ENCODE measurements at places on chromosomes 5 and 9. TPM values are rescaled to one million over a fixed set of nuclear protein-coding genes. Genes with fewer than 3 reads are reported as not detected.

Gene DNM1
- 1.5 TPM for total RNA-seq

DNA sequence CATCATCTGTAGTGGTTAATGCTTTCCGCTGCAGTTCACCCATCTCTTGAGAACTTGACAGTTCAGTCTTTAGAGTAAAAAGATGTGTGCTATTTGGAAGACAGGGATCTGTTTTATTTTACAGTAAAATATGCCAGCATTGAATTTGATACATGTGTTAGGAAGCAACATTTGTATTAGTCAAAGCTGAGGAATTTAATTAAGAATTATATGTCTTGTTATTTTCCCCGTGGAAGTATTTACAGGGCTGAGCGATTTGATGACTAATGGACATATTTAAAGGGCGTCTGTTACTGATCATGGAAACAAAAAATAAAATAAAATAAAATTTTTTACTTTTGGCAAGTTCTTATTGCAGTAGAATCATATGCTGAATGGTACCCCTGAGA is 101.3 kb downstream of the PAM start:
- DNase-seq: no peak

Gene ELAVL2
- not detected for total RNA-seq

DNA sequence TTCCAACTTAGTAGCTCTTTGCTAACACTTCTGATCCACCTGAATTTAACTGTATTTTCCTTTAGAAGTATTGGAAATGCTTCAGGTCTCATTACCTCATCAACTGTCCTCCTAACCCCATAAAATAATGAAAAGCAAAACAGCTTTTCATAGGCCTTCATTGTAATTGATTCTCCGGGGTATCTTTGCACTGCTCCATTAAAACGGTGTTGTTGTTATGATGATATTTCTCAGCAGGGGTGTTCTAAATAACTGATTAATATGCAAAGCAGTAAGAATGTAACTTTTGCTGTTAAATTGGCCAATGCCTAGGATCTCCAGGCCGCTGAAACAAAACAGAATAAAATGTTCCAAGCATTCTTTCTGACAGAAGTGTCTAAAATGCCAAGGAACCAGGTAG is 1983.2 kb downstream of the EFNA5 start:
- DNase-seq: no peak

- no peak for DNase-seq
Measured at GRCh38 chr5:51961154-51961562, 577.9 kb downstream of the ISL1 start.

Gene ARPC5L
- 48.6 TPM for total RNA-seq

Gene ZNF366
- not detected for total RNA-seq

DNA sequence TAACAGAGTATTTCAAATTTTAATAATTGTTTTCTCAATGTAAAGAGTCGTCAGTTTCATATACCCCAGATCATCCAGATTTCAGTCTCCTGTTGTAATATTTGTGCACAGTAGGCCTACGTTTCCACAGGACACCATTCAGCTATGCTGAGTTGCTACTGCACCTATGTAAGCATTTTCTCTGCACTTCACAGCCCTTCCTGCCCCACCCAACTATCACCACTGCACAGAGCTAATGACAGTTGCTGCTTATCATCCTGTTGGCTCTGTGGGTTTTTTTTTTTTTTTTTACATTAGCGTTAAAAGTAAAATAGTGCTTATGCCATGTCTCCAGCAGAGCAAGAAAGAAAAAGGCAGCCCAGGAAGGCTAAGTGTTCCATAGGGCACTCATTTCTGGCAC is 5.9 kb upstream of the PRKACG start:
- peak; percentile 93 for DNase-seq

Gene FOXD1
- not detected for total RNA-seq

Gene MUSK
- not detected for total RNA-seq

DNA sequence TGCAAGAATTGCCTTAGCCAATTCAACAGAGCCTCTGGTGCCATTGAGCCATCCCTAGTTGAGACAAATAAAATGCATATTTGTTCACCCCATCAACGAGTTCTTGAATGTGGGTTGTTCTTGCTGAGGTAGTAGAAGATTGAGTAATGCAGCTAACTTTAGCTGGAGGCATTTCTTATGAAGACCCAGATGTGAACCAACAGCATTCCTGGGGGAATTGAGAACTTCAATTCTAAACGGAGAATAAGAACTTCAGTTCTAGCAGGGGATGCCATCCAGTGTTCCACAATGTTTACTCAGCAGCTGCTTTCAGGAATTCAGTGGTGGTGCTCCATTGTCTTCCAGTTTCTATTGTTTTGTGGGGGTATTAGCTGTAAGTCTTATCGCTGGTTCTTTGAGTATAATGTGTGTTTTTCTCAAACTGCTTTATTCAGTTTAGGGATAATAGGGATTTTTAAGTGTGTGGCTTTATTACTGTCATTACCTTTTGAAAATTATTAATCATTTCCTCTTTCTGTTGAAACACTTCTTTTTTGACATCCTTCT is 1968.2 kb upstream of the NUDT12 start:
- DNase-seq: no peak

Gene LCN6
- not detected for total RNA-seq

GRCh38 chr5:91532779-91533178 is 149.7 kb upstream of the ARRDC3 start:
- DNase-seq: no peak

Gene IL6ST
- 234 TPM for total RNA-seq

- DNase-seq: no peak
Measured at GRCh38 chr9:96638606-96639364, 16.3 kb downstream of the PRXL2C start.

GRCh38 chr5:135930949-135931295 is 23.9 kb downstream of the LECT2 start:
- no peak for DNase-seq

- no peak for DNase-seq
Measured at GRCh38 chr9:126702151-126703001, 88.6 kb downstream of the LMX1B start.

DNA sequence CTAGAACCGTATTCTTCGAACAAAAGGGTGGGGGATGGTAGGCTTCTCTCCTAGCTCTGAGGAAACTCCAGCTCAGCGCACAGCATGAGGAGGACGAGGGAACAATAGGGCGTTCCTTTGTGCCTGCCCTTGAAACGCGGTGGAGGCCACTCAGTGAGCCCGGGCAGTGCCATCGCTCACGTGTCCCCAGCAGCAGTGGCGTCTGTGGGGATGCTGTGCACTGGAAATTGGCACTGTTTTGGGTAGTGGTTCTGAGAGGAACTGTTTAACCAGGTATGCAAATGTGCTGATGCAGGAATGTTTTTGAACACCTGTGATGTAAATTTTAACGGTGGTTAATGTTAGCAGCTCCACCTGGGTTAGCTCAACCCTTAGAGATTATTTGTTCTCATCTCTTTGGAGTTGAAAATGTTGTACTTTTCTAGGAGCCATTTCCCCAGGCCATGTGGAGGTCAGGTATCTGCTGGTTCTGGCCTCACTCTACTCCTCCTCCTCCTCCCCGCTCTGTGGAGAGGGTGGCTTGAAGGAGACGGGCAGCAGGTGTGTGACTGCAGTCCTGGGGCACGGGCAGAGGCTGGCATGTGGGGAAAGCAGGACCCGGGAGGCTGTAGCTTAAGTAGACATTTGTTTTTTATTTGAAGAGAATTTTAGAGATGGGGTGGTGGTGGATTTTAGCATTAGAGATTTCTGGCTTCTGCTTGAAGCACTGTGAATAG is 48.3 kb downstream of the EHMT1 start:
- DNase-seq: no peak

DNA sequence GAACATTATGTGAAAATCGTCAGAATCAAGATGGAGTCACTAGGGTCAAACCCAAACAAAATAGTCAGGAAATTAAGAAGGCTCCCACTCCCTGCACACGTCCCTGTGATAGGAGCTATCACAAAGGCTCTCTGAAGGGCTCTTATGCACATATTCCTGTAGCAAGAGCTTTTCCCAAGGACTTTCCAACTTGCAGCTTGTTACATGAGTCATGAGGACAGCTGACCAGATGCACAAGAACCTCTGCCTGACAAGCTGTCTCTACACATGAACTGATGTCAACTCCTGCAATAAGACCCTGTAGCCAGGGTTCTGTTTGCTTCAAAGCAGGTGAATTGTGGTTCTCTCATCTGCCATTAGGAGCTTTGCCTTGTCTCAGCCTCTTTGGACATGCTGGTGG is 122.4 kb downstream of the OLFM1 start:
- no peak for DNase-seq

DNA sequence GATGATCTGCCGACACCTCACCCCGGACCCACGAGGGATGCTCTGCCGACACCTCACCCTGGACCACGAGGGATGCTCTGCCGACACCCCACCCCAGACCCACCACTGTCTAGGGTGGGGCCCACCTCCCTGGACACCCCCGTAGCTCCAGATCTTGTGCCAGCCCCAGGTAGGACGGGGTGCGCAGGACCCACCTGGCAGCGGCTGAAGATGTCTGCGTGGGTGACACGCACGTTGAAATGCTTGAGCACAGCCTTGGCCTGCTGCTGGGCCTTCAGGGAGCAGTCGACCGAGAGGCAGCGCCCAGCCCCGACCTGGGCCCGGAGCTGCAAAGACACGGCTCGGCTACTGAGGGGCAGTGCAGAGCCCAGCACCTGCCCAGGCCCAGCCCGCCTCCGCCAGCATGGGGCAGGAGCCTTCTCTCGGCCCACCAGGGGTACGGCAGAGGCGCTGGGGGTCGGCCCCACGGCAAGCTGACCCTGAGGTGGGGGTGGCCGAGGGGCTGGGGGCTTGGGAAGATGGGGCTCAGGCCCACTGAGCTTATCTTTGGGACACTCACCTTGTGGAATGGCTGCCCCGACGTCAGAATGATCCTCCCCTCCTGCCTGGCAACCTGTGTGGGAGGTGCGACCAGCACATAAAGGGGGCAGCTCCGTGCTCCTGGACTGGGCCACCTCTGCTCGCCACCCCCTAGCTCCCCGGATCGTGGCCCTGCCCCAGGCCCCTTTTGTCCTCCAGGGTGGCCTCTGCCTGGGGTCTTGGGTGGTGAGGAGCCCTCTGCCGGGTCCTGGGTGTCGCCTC is 21.7 kb upstream of the NRARP start:
- DNase-seq: no peak

- DNase-seq: no peak
Measured at GRCh38 chr9:2495221-2496005, 126.2 kb upstream of the VLDLR start.

GRCh38 chr5:93585041-93585766 is 2.2 kb downstream of the NR2F1 start:
- DNase-seq: no peak

DNA sequence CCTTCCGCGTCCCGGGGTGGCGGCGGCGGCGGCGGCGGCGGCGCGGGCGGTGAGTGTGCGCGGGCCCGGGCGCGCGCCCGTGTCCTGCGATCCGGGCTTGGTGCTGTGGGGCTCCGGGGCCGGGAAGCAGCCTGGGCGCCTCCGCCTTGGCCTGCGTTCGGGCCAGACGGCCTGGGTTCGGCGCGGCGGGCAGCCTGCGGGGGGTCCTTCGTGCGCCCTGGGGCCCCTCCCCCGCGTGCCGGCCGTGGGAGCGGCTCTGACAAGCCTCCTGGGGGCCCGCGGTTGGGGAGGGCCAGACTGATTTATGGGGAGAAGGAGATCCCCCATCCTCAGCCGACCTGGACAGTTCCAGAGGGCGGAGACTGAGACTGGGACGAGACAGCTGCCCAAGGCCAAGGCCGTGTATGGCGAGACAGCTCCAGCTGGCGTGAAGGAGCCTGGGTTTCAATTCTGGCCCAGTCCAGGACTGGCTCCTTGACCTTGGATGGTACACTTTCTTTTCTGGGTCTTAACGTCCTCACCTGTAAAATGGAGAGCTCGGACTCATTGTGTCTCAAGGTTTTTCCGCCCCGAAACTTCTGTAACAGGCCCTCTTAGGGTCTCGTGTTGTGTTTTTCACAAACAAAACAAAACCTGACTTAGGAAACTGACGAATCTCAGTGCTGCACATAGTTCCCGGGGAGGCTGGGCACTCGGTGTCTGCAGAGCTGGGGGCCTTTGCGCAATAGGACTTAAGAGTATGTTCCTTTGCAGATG is 603 bp downstream of the TMEM268 start:
- DNase-seq: no peak

DNA sequence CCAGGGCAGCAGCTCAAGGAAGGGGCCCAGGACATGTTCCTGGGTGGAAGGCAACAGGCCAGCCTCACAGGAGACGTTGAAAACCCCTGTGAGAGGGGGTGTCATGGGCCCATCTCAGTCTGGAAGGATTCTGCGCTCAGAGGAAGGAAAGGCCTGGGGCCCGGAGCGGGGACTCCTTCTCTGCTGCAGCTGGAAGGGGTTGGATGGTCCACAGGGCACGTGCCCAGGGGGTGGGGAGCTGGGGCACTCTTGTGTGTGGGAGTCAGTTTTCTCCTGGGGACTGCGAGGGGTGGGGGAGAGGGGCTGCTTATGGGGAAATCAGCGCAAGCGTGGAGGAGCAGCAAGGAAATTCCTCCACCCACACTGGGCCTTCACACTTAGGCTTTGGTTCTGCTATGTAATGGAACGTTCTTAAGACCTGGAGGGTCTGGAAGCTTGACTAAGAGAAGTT is 2.9 kb upstream of the LPCAT1 start:
- DNase-seq: no peak

GRCh38 chr5:173743641-173744343 is 127.3 kb upstream of the BOD1 start:
- DNase-seq: no peak

Gene GAS1
- total RNA-seq: 0.12 TPM

Gene SUSD3
- 68.7 TPM for total RNA-seq

- DNase-seq: no peak
Measured at GRCh38 chr5:157188270-157188669, 7.6 kb downstream of the ITK start.

Gene SH3RF2
- 4.5 TPM for total RNA-seq

Gene MEIKIN
- total RNA-seq: not detected

DNA sequence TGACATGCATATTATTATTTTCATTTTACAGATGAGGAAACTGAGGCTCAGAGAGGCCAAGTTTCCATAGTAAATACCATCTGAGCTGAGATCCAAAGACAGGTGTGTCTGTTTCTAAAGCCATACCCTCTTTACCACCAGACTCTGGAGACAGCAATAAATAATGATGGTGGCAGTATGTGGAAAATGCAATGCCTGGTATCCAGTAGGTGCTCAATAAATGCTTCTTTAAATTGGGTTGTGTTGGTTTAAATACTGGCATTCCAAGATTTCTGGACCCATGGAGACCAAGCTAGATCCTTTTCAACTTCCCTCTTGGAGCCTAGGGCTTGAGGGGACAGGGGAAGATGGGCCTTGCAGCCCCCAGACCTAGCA is 221.3 kb upstream of the MSX2 start:
- no peak for DNase-seq

GRCh38 chr9:36995927-36996705 is 38.0 kb downstream of the PAX5 start:
- peak; percentile 14 for DNase-seq

Gene COL27A1
- 0.30 TPM for total RNA-seq

Gene ORM2
- total RNA-seq: not detected

Gene ZFP2
- 0.30 TPM for total RNA-seq

Gene UBAC1
- total RNA-seq: 23.8 TPM

Data from CD4-positive, CD25-positive, alpha-beta regulatory T cell (primary cell).